Muscle of back (tissue), 13 donors: ENCODE measurements at places on chromosomes 7 and 10.

GRCh38 chr10:84818961-84819360 is 490.6 kb downstream of the CCSER2 start:
- no peak for DNase-seq

DNA sequence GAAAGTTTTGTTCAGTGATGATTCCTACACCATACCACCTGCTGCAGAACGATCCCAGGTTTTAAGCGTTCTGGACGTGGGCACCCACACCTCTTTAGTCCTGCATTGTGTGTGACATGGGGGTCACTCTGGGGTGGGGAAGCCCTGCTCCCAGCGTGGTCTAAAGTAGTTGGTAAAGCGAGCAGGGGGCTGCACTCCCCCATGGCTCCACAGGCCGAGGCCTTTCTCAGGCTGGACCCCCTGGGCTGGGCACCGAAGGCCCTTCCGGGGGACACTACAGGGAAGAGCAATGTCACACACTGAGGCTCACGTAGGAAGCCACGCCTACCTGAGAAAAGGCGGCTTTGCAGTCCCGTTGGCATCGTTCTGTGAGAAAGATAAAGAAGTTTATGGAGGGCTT is 12.3 kb downstream of the BRI3 start:
- no peak for DNase-seq

- DNase-seq: no peak
These were observed 28.1 kb downstream of the OAT start for GRCh38 chr10:124390471-124391187.

- no peak for DNase-seq
These were observed 103.7 kb downstream of the CXCL12 start for GRCh38 chr10:44281089-44281613.

GRCh38 chr7:17406738-17407137 is 108.3 kb downstream of the AHR start:
- no peak for DNase-seq

DNA sequence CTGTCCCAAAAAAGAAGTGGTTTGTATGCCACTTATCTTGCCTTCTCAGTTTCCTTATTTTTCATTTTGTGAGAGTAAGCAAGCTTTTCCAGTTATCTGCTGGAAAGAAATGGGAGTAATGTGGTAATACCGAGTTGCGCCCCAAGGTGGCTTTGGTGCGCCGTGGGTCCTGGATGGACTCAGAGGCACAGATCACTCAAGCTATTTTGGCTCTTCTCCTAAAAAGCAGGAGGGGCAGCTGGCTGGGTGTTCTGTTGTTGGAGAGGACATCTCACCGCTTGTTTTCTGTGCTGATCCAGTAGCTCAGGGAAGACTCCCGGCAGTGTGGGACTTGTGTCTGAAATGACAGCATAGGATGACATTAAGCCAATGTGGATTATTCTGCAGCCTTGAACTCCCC is 16.4 kb downstream of the PRKRIP1 start:
- no peak for DNase-seq

DNA sequence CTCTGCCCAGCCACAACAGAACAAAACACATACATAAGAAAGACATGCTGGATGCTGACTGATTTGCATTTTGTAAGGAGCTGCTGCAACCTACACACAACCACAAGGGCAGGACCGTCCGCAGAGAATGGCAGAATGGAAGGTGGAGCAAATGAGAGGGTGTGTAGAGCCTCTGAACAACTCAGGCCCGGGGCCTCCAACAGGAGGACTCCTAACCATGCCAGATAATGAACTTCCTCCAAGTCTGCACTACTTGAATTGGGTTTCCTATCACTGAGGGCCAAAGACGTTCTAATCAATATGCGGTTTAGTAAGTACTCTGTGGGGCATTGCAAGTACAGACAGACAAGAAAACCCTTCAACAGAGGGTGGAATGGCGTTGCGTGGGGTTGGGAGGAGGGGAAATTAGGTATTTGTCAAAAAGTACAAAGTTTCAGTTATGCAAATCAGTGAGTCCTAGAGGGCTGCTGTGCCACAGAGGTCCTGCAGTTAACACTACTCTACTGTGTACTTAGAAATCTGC is 14.6 kb downstream of the VOPP1 start:
- no peak for DNase-seq

DNA sequence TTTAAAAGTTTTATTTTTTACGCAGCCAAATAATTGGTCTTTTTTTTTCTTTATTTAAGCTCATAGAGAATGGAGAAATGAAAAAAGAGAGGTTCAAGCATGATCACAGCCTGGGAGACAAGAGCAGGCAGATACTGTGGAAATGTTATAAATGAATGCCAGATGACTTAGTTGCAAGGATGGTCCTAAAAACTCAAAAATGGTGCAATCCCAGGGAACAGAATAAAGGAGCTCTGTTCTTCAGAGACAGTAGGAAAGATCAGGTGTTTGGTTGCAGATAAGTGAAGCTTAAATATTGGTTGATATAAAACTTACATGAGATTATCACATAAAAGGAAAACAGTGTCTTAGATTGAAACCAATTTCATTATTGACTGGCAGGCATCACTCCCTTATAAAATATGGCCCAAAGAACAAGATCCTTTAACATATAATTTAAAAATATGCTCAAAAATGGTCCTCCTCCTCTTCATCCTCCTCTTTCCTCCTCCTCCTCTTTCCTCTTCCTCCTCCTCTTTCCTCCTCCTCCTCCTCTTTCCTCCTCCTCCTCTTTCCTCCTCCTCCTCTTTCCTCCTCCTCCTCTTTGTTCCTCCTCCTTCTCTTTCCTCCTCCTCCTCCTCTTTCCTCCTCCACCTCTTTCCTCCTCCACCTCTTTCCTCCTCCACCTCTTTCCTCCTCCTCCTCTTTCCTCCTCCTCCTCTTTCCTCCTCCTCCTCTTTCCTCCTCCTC is 18.6 kb downstream of the GNAT3 start:
- no peak for DNase-seq
